Astrocyte of the spinal cord (primary cell): ENCODE measurements at places on chromosomes 2 and 18.

DNA sequence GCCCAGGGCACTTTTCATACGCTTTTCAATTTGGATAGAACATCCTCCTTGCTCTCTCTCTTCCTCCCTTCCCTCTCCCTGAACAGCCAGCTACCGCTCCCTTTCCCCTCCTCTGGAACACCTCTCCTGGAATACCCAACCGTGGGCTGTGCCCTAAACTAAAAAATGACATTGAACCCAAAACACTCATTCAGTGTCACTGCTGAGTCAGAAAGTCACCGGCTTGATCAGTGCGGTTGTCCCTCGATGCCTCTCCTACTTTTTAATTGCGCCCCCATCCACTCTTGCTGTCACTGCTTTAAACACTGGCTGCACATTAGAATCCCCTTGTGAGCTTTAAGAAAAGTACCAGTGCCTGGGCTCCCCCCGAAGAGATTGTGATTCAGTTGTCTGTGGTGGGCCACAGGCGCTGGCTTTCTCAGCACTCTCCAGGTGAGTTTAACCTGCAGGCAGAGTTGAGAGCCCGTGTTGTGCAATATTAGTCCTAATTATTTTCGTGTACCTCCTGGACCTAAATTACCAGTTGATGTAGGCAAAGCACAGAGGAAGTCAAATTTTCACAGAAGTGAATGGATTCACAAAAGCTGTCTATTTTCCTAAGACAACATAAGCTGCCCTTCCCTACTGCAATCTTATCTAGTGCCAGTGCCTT, 302.0 kb downstream of the PRKCE start:
- no peak for DNase-seq

DNA sequence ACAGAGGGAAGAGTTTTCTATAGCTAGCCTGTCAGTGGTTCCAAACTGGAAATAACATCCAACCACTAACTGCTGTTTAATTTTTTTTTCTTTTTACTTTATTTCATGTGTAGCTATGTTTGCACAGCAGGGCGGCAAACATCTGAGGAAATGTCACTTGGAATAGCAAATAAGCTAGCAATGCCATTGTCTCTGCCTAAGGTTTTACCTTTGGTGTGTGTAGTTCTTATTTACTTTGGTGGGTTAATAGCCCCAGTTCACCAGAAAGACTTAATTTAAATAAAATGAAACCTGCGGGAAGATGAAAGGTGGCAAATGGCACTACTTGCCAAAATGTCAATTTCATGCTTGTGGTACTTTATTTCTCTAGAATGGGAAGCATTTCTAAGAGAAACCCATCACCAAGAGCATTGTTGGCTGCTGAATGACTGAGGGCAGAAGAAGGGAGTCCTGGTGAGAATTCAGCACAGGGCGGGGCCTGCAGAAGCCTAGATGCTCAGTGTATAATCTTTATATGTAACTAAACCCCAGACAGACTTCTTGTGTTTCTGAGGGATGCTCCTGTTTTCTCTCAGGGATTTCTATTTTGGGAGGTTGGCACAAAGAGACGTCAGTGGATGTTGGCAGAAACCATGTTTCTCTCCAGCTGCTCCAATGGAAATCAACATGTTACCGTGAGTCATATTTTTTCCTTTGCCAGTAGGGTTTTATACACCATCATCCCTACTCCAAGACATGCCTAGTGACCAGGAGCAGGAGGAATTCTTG, 300.4 kb upstream of the NT5C1B start:
- no peak for DNase-seq

GRCh38 chr2:69601179-69601612, 42.3 kb downstream of the AAK1 start:
- DNase-seq = peak; percentile 71

DNA sequence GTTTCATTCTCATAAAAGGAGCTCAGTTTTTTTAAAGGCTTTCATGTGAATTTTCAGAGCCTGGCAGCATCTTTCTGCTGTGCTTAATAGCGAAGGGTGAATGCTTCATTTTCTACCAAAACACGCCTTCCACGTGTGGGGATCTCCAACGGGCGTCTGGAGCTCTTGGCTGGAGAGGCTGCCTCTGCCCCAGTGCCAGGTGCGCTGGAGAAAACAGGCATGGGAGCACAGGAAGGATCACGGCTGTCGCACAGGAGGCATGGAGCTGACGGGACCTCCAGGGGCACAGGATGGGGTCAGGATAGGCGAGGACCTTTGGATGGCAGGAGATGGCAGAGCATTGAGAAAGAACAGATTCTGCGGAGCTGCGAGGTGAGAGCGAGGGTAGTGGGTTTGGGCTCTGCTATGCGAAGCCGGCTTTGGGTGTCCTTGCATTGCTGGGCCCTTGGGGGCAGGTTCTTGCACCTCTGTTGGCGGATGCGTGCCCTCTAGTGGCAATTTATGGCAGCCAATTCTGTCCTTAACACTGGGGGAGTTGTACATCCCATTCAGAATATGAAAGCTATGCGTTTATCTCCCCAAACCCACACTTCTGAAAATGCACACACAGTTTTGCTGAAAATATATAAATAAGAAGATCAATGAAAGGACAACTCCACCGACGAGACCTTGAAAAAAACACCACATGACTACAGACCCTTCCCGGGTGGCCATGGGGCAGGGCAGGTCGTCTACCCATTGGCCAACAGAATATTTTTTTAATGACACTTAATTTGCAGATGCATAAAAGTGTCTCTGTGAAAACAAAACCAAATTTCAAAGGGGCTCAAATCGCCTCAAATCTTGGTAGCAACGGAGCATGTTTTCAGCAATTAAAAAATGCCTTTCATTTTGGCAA, 90.4 kb upstream of the SLC35G4 start:
- peak; percentile 53 for DNase-seq

DNA sequence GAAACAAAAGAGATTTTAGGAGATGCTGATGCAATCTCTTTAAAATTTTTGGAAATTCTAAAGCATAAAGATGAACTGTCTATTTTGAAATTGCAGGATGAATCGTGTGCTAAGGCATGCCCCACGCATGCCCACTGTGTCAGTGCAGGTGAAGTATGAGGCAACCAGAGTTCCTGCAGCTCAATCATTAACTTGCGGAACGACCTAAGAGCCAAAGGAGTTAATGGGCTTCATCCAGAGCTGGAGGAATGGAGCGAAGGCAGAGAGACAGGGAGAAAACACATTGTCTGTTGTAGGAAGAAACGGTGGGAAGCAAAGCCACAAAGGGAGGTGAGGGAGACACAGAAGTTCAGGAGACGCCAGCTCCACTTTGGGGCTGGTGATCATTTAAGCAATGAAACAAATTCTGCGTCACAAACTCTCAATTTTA, 265.2 kb downstream of the CCDC85A start:
- DNase-seq = no peak

DNA sequence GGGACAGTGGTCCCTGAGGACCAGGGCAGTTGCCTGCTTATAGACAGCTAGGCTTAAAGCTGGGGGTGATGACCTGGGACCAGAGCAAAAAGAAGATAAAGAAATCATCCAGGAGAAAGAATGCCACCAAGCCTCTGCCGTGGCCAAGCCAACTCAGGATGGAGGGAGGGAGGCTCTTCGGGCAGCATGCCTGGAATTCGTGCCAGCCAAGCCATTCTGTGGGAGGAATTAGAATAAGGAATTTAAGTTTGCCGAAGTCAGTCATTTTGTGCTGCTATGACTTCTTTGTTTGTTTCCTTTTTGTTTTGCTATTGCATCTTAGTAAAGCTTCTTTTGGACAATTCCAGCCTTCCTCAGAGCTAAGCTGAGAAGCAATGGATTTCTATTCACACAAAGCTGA, 124.1 kb downstream of the EN1 start:
- peak; percentile 44 for DNase-seq

- peak; percentile 17 for DNase-seq
These were observed 743 bp downstream of the XPO1 start for GRCh38 chr2:61537277-61537949.

DNA sequence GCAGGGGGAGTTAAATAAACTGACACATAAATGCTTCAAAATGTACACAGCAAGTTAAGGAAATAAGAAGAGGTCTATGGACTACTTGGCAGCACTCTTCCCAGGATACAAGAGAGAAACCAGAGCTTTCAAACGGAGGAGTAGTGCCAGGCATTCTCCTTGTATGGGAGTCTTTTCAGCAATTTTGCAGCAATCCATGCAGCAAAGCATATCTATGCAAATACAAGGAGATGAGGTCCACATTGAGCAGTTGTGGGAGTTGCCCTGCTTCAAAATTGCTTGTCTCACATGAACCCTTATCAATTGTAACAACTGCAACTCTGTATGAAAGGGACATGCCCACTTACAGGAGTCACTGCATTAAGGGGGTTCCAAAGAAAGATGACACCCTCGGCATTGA, 37.8 kb downstream of the SCN9A start:
- DNase-seq = no peak

DNA sequence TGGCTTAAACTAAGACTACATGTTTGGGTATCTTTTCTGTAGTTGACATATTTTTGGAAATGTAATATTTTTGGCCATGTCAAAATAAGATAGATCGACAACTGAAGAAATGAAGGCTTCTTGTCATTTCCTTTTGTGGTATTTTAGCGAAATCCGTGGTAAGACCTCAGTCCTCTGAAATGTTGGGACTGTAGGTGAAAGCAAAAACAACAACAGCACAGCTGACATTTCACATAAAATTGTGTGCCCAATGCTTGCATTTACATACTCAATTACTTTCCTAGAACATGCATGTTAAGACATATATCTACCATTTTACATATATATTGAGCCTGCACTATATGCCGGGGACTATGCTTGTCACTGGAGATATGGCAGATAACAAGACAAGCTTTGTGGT, 50.2 kb downstream of the SPP2 start:
- no peak for DNase-seq

DNA sequence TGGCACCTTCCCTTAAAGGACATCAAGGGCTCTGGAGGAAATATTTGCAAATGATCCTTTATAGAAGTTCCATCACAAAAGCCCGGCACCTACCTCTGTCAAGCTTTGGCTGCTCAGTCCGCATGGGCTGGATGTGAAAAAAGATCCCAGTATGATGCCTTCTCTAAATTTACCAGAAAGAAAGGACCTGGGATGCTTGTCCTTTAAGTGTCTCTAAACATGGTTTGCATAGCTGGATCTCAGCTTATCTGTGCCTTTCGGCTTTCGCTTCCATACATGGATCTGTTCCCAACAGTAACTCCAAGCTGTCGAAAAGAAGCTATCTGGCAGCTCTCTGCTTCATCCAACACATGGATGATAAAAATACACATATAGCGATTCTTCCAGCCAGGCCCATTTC, 60.4 kb upstream of the SLC8A1 start:
- DNase-seq = no peak

DNA sequence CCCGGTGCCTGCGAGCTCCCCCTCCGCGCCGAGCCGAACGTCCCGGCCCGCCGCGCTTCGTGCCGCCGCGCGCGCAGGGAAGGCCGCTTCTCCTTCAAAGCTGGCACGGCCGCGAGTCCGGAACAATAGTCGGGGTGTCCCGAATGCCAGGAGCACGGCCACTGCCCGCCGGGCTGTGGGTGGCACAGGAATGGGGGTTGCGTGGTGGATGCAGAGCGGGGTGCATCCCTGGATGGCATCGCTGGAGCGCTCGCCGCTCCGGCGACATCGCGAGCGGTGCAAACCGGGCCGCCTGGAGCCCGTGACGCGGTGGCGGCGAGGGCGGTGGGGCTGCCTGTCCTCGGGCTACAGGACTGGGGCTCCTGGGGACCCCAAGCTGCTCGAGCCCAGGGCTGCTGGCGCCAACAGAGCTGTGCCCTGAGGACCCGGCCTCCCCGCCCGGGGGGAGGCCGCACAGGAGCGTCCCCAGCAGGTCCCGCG, 1.1 kb upstream of the SATB2 start:
- peak; percentile 64 for DNase-seq

- DNase-seq = no peak
These were observed 16.9 kb downstream of the TMEM37 start for GRCh38 chr2:119448427-119449141.

DNA sequence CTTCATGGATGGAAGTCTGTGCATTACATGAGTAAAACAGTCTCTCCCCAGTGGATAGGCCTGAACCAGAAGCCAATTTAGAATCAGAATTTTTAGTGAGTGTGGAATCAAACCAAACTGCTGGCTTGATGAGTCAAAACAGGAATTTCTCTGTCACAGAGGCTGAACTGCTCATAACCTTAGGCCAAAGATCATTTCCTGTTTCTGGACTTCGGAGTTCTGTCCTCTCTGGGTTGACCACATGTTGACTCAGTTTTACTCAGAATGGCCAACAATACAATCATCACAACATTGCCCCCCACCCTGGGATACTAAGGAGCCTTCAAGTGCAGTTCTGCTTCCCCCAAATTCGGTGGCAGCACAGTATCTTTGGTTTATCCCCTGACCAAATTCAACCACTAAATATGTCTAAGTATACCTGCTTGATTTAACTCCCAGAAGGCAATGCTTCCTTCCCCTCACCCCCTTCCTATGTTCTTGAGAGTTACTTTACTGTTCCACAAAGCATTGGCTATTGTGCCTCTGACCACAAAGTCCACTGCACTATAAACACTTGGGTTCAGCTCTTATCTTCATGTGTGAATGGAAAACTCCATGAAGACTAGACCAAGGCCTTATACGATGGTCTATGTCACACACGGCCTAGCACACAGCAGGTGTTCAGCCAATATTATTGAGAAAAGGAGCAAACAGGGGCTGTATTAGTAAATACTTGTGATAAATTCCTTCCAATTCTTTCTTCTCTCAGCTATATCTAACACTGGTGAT, 67.8 kb downstream of the NXPH2 start:
- DNase-seq = peak; percentile 31

- DNase-seq = no peak
These were observed 317.1 kb upstream of the LRRTM1 start for GRCh38 chr2:80621656-80622055.
